ENCODE measurements at places on chromosomes 16 and 17. TPM values are rescaled to one million over a fixed set of nuclear protein-coding genes. Genes with fewer than 3 reads are reported as not detected.
A peak's percentile ranks its signal among the peaks of the same experiment; 100 is the strongest.

Gene CDH13
- total RNA-seq: not detected

Gene TTYH2
- total RNA-seq: 0.32 TPM

DNA sequence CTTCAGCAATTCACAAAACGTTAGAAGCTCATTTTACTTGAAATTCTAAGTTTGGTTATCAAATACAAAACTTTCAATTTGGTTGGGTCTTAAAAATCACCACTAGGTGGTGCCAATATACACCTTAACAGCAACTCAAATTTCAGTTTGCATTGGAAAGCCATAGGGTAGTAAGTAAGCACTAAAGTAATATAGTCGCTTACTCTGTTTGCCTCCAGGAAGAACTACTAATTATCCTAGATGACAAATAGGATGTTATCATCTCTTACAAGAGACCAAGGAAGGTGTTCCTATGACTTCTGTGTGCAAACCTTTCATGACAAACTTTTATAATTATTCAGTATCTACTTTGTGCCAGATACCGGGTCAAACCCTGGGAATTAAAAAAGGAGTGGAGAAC is 93.3 kb downstream of the MYO1D start:
- H3K27me3 ChIP-seq: no peaks in the 10 kb centered on the region
- H3K4me1 ChIP-seq: no peaks in the 10 kb centered on the region

DNA sequence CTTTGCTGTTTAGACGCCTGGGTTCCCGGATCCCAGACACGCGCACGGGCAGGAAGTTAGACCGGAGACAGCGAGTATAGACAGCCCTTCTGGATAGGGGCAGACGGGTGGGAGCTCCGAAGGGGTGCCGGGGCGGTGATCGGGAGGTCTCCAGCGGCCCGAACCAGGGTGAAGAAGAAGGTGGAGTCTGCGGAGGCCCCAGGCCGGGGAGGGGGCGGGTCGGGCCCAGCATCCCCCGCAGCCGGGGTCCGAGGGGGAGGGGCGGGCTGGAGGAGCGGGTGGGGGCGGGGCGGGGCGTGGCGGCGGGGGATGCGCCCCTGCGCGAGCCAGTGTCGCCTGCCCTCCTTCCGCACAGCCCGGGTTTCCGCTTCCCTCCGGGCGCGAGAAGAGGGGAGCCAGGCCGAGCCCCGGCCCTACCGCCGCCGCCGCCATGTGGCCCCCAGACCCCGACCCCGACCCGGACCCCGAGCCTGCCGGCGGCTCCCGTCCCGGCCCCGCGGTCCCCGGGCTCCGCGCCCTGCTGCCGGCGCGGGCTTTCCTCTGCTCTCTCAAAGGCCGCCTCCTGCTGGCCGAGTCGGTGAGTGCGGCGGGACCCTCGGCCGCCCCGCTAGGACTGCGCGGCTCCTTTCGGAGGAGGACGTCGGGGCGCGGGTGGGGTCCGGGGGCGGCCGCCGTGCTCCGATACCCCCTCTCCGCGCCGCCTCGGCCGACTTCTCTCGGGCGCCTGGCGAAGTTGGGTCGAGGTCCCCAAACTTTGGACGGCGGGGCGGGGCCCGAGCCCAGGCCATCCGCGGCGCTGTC is at the start of gene CMTM3:
Gene CMTM3, plus strand, starts transcription at position 329 of the 801 bp plus-strand sequence. Its CDS starts 102 bp downstream, at position 431.
- H3K36me3 ChIP-seq: peaks cover 9% of the 10 kb centered on the region
- DNase-seq: peak; percentile 54
- peak within 1 kb of the TSS; percentile 58 for H3K27ac ChIP-seq
- no peaks in the 10 kb centered on the region for H3K27me3 ChIP-seq
- H3K4me1 ChIP-seq: peaks cover 57% of the 10 kb centered on the region

Gene GAST
- not detected for total RNA-seq

- no peak overlapping the region for H3K4me3 ChIP-seq
- H3K27ac ChIP-seq: no peak overlapping the region
- peaks cover 34% of the 10 kb centered on the region for H3K36me3 ChIP-seq
- peaks cover 67% of the 10 kb centered on the region for H3K4me1 ChIP-seq
- H3K27me3 ChIP-seq: no peaks in the 10 kb centered on the region
Observed at GRCh38 chr17:75849724-75850123, 5.4 kb downstream of the WBP2 start.

Gene TLCD1
- total RNA-seq: 19.6 TPM

- H3K4me1 ChIP-seq: peaks cover 9% of the 10 kb centered on the region
- no peak overlapping the region for H3K27ac ChIP-seq
- DNase-seq: no peak
- no peaks in the 10 kb centered on the region for H3K36me3 ChIP-seq
- H3K27me3 ChIP-seq: peaks cover 44% of the 10 kb centered on the region
- no peak overlapping the region for H3K4me3 ChIP-seq
Observed at GRCh38 chr17:76934561-76935320, 66.5 kb downstream of the MGAT5B start.

Gene GTF3C1
- total RNA-seq: 44.9 TPM

GRCh38 chr16:88346680-88347505 is 35.9 kb upstream of the ZNF469 start:
- DNase-seq: no peak
- no peaks in the 10 kb centered on the region for H3K36me3 ChIP-seq
- H3K4me1 ChIP-seq: no peaks in the 10 kb centered on the region

DNA sequence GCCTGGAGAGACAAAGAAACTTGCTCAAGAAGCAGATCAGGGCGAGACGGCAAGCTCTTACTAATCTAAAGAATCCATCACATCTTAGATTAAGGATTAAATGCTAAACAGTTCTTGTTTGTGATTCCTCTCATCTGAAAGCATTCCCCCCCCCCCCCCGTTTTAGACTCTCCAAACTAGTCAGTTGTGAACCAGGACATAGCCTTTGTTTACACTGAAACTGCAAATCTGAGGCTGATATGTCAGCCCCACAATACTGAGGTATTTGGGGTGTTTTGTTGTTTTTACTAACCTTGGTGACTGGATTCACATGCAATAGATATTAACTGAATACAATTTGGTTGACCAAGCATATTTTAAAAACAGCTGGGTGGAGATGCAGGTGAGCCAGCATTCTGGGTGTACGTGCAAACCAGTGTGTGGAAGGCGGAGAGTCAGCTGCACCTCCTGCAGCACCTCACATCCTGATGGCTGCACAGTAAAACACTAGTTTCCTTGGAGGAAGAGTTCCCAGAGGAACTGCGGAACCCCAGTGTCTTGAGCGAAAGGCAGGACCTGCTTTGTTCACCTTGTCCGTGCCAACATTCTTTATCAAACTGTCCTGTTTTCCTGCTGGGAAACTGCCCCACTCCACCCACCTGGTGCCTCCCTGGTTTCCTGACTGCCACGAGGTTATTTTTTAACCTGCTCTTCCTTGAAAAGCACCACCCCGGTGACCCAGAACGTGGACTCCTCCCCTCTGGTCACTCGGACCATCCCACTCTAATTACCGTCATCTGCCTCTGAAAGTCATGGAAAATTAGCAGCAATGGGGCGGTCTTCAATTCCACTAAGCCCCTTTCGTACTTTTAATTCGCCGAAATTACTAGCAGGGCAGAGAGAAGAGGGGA is 1.2 kb upstream of the YPEL2 start:
- peak overlapping the region; percentile 79 for H3K27ac ChIP-seq
- peak; percentile 88 for DNase-seq
- H3K4me1 ChIP-seq: peaks cover 70% of the 10 kb centered on the region

- H3K4me1 ChIP-seq: peaks cover 70% of the 10 kb centered on the region
- H3K27me3 ChIP-seq: no peaks in the 10 kb centered on the region
- DNase-seq: no peak
- H3K27ac ChIP-seq: peak overlapping the region; percentile 82
- H3K36me3 ChIP-seq: no peaks in the 10 kb centered on the region
Observed at GRCh38 chr17:40416671-40417070, 1.0 kb downstream of the TOP2A start.

GRCh38 chr17:77311371-77311981 is 170.7 kb downstream of the SEC14L1 start:
- H3K27me3 ChIP-seq: no peaks in the 10 kb centered on the region
- DNase-seq: no peak
- H3K4me3 ChIP-seq: no peak overlapping the region
- H3K4me1 ChIP-seq: peaks cover 68% of the 10 kb centered on the region
- peaks cover 72% of the 10 kb centered on the region for H3K36me3 ChIP-seq
- no peak overlapping the region for H3K27ac ChIP-seq

DNA sequence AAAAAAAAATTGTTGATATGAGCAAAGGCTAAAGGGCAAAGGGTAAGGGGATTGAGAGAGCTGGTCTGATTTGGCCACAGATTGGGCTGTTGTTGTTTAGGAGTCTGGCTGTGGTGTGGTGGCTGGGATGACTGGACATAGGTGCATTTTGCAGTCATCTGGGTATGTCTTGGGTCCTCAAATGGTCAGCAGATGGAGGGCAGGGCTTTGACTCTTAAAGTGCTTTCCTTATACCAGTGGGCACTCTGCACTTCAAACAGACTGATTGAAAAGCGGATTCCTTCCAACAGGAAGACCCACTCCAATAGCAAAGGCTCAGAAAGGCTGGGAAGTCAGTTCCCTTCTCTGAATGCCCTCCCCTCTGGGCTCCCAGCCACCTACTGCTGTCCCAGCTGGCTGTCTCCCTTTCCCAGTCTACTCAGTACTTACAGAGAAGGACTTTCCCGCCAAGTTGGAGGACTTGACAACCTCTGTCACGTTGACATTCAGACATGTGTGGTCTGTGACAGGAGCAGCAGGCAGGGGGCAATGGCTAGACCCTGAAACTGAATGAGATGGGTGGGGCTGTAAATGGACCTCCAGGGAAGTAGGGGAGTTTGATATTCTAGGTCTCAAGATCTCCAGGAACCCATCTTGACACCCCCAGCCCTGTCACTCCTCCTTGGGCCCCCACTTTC is 19.6 kb upstream of the MFSD6L start:
- H3K27ac ChIP-seq: no peak overlapping the region
- no peak overlapping the region for H3K4me3 ChIP-seq
- H3K4me1 ChIP-seq: no peaks in the 10 kb centered on the region
- no peaks in the 10 kb centered on the region for H3K27me3 ChIP-seq
- DNase-seq: no peak
- H3K36me3 ChIP-seq: no peaks in the 10 kb centered on the region

- no peak overlapping the region for H3K27ac ChIP-seq
- H3K27me3 ChIP-seq: no peaks in the 10 kb centered on the region
- H3K4me1 ChIP-seq: peaks cover 53% of the 10 kb centered on the region
- DNase-seq: no peak
- H3K4me3 ChIP-seq: no peak overlapping the region
Observed at GRCh38 chr16:11355862-11356261, 10.6 kb downstream of the RMI2 start.

GRCh38 chr16:27776556-27777225 is 226.7 kb downstream of the KATNIP start:
- no peak overlapping the region for H3K27ac ChIP-seq
- no peak overlapping the region for H3K4me3 ChIP-seq
- no peaks in the 10 kb centered on the region for H3K27me3 ChIP-seq
- no peaks in the 10 kb centered on the region for H3K4me1 ChIP-seq

Gene SPN
- total RNA-seq: 0.22 TPM

GRCh38 chr17:40307001-40307730 is 1.8 kb upstream of the RARA start:
- H3K36me3 ChIP-seq: no peaks in the 10 kb centered on the region
- H3K4me1 ChIP-seq: peaks cover 57% of the 10 kb centered on the region
- H3K4me3 ChIP-seq: no peak overlapping the region
- no peak overlapping the region for H3K27ac ChIP-seq
- no peak for DNase-seq
- no peaks in the 10 kb centered on the region for H3K27me3 ChIP-seq

Gene NFE2L1
- 67.0 TPM for total RNA-seq

DNA sequence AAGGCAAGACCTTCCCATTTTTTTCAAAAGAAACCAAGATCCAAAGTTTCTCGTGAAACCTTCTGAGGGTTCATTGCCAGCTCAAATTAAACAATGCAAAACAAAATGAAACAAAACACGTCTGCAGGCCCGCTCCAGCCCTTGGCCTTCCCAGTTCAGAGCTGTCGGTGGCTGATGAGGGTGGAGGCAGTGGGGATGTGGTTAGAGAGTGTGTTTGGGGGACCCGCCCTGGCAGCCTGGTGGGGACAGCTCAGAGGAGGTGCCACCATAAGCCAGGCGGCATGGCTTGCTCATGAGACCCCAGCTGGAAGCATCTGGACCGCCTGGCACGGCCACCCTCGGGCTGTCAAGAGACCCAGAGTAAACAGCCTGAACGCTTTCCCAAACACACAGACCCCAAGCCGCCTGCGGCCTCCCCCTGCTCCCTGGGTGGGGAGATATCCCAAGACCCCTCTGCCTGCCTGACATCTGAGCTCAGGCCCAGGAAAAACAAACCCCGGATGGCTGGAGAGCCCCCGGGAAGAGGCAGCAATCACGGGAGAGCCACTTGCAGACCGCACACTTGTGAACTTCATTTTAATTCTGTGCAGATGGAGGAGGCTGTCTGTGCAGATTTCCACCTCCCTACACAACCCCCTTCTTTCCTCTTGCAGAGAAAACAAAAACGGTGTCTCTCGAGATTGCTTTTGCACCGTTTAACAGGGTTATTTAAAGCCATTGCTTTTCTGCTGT is 35.4 kb upstream of the LITAF start:
- H3K4me3 ChIP-seq: peak overlapping the region; percentile 75
- peaks cover 5% of the 10 kb centered on the region for H3K27me3 ChIP-seq
- DNase-seq: no peak
- no peaks in the 10 kb centered on the region for H3K36me3 ChIP-seq

Gene GAS7
- total RNA-seq: 6.9 TPM

DNA sequence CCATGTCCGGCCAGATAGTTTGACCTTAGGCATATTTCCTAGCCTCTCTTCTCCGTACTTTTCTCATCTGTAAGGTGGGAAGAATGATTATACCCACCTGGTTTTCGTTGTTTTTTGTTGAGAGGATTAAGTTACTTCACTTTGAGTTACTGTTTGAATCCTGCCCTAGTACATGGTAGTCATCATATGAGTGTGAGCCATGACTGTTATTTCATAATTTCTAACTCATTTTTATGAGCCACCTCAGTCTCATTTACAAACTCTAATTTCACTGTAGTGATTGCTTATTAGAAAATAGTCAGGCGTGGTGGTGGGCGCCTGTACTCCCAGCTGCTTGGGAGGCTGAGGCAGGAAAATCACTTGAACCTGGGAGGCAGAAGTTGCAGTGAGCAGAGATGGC is 45.1 kb downstream of the YPEL2 start:
- H3K4me1 ChIP-seq: peaks cover 49% of the 10 kb centered on the region
- no peaks in the 10 kb centered on the region for H3K36me3 ChIP-seq
- H3K27ac ChIP-seq: no peak overlapping the region
- no peak overlapping the region for H3K4me3 ChIP-seq
- H3K27me3 ChIP-seq: no peaks in the 10 kb centered on the region

DNA sequence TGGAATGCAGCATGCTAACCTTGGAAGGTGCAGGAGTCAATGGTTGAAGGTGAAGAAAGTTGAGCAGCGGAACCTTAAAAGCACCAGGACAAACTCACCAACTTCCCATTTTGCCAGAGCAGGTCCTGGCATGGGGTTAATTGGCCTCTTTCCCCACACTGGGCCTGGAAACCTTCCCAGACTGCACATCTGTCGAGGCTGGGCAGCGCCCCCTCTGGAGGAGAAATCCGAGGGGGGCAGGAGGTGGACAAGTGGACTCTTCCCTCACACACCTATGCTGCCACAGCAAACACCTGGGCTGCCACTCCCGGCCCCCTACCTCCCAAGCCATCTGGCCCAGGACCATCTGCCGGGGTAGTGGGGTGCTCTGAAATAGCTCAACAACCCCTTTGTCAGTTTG is 232.4 kb downstream of the CBLN1 start:
- H3K27me3 ChIP-seq: no peaks in the 10 kb centered on the region
- no peaks in the 10 kb centered on the region for H3K4me1 ChIP-seq
- H3K27ac ChIP-seq: no peak overlapping the region
- H3K4me3 ChIP-seq: no peak overlapping the region
- no peak for DNase-seq

Gene ABCA9
- not detected for total RNA-seq

Data from HepG2 (cell line).